ENCODE measurements at places on chromosomes 3 and 15.

GRCh38 chr3:140384028-140384771, 293.7 kb upstream of the TRIM42 start:
- DNase-seq = no peak

- no peak for DNase-seq
Measured at GRCh38 chr3:15952543-15953175, 154.9 kb upstream of the ANKRD28 start.

DNA sequence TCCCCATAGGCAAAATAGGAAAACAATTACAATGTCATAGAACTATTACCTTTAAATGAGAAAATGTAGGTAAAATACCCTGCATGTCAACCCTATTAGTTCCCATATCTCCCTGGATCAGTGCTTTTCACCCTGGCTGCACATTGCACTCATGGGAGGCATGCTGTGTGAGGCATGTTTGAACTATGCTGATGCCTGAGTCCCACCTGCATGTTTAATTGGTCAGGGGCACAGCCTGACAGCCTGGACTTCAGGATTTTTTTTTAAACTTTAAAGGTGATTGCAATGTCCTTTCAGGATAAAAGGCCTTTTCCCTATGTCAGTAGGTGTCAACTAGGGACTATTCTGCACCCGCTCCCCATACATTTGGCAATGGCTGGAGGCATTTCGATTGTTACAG, 136.0 kb upstream of the NR2E3 start:
- DNase-seq = no peak

- no peak for DNase-seq
Measured at GRCh38 chr15:25426896-25427610, 11.8 kb downstream of the UBE3A start.

DNA sequence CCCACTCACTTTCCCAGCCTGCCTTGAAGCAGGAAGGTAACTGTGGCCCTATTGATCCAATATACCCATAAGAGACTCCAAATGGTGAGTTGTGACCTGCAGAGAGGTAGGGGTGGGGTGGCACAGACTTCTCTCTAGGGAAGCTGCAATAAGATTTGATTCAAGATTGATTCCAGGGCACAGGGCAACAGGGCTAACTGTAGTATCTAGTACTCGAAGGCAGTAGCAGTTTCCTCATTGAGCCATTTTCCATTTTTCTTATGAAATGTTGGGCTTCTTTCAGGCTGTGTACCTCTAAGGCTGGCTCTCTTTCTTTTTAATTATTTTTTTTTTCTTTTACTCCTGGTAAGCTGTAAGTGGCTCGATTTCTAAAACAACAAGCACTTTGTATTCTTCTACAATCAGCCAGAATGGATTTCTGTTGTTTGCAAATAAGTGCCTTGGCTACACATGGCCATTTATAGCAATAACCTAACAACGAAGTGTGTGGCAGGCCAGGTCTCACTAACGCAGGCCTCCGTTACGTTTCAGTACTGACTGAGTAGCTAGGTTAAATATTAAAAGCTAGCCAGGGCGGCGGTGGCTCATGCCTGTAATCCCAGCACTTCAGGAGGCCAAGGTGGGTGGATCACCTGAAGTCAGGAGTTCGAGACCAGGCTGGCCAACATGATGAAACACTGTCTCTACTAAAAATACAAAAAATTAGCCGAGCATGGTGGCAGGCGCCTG, 19.3 kb downstream of the CCDC12 start:
- no peak for DNase-seq

DNA sequence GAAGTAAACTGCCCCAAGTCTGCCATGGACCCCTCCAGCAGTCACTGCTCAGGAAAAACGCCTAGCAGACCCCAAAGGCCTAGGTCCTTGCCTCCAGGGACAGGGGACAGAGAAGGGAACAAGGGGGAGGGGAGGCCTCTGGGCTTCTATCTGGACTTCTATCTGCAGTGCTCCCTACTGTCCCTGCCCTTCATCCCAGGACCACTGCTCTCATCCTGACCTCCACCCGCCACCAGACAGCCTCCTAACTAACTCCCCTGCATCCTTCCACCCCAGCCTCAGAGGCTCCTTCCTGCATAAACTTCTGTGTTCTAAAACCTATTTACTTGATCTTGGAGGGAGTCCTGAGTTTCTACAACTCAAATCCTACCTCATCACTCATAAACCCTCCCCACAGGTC, 25.4 kb downstream of the SEMA7A start:
- no peak for DNase-seq

DNA sequence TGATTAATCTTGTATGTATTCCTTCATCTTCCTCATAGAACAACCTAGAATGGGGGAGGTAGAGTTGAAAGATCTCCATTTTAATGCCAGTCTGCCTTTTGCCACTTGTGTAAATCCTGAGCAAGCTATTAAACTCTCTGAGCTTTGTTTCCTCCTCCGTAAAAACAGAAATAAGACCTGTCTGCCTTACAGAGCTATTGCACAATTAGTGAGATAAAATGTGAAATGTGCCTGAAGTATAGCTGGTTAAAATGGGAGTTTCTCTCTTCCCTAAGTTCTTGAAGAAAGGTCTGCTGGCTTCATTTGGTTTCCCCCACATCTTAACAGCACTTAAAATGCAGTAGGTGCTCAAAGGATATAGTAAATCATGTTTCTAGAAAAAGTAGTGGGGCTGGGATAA, 19.0 kb downstream of the ALDH1A2 start:
- no peak for DNase-seq

DNA sequence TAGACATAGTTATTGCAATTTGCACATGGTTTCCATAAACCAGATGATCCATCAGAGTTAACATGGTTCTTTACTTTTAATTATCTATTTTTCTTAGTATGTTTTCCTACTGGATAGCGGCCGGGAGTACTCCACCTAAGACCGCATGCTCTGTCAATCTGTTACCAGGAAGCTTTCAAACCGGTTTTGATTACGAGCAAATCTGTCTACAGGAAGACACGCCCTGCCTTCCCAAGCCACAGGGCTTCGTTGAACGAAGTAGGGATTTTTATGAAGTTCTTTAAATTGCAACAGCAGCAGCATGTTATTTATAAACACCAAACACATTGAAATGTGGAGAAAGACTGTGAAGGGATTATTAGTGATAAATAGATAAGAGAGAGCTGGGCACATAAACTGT, 283.3 kb upstream of the ROBO2 start:
- DNase-seq = no peak

- peak; percentile 17 for DNase-seq
Measured at GRCh38 chr3:139585820-139586219, 46.3 kb upstream of the RBP1 start.

- DNase-seq = no peak
Measured at GRCh38 chr3:184756151-184757021, 44.5 kb upstream of the MAGEF1 start.

- peak; percentile 34 for DNase-seq
Measured at GRCh38 chr3:49422379-49423248, at the start of gene AMT. TSS of gene AMT (minus strand) at chr3:49422473. CDS start at chr3:49422450, 23 bp downstream.

GRCh38 chr3:173796890-173797289, 399.3 kb downstream of the NLGN1 start:
- DNase-seq = no peak

DNA sequence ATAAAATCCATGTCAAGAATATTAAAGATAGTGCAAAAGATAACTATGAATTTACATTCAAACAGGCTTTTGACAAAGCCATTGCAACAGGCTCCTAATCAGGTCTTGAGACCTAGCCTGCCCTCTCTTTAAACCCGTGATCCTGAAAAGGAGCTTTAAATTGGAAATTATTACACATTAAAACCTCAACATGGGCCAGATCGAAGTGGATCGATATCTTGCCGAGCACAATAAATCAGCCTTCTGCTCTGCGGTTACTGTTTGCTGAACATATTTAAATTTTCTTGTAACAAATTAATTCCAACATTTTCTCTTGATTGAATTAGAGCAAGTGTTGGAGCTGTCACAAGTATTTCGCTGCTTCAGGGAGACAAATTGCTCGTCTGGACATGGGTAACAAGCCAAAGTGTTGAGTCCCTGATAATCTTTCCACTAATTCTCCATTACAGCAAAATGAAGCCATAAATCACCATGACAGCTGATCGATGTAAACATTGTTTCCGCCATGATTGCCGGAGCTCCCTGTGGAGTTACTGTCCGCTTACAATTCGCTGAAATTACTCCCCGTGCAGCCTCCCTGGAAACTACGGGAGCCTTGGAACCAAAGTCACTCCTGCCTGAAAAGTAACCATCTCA, 47.6 kb downstream of the SHOX2 start:
- DNase-seq = no peak

DNA sequence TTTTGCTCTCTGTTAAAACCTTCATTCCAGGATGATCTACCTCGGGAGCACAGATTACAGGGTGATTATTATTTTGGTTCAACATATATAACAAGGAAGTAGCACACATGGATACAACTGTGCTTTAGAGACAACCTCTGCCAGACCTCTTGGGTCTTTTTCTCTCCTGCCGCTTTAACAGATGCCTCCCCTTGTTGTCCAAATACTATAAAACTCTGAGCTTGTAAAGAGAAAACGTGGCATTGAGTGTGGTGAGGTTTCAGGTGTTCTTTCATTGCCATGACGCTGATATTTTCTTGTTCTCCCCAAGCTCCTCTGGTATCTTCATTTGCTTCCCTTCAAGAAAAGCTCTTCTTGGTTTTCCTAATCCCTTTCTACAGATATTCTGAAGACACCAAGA, 29.0 kb downstream of the BCL2L10 start:
- DNase-seq = no peak

DNA sequence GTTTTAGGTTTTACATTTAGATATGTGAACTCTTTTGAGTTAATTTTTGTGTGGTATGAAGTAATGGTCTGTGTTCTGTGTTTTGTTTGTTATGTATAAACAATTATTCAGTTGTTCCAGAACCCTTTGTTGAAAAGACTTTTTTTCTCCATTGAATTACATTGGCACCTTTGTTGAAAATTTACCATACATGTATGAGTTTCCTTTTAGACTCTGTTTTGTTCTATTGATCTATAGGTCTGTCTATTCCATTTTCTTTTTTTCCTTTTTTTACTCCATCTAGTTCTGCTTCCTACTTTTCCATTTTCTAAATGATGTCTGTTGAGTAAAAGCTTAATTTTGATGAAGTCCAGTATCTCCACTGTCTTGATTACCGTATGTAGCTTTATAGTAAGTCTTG, 31.4 kb downstream of the ARIH2 start:
- DNase-seq = no peak

DNA sequence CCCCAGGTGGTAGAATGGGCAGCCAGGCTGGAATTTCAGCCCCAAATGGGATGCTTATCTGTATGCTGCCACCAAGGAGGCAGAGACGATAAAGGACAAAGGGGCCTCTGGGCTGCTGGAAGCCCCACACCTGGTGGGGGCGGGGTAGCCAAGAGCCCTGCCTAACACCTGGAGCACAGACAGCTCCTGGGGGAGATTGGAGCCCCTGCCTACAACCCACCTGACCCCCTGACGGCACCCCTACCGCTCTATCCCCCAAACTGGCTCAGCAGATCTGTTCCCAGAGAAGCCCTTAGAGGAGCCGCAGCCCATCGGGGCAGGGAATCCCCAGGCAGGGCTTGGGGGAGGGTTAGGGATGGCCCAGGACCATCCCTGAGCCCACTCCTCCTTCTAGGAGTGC, 15.8 kb upstream of the SEMA3F start:
- no peak for DNase-seq

- DNase-seq = peak; percentile 89
Measured at GRCh38 chr15:32774022-32774421, 56.2 kb downstream of the GREM1 start.

GRCh38 chr15:69474291-69474690, 21.7 kb downstream of the RPLP1 start:
- DNase-seq = no peak

DNA sequence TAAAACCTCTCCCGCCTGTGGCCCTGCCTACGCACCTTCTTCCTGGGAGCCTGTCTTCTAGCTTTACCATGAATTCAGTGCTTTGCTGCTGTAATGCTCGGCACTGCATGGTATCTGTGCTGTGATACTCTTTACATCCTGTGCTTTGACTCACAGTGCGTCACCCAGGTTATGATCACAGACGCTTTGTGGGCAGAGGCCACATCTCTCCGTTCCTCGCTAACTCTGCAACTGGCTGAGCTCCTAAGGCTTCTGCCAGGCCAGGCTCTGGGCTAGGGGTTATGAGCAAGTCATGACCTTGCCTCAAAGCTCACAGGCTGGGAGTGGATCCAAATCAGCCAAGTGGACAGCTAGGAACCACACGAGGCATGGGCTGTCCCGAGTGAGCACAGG, 23.2 kb downstream of the SPTBN5 start:
- DNase-seq = peak; percentile 76

DNA sequence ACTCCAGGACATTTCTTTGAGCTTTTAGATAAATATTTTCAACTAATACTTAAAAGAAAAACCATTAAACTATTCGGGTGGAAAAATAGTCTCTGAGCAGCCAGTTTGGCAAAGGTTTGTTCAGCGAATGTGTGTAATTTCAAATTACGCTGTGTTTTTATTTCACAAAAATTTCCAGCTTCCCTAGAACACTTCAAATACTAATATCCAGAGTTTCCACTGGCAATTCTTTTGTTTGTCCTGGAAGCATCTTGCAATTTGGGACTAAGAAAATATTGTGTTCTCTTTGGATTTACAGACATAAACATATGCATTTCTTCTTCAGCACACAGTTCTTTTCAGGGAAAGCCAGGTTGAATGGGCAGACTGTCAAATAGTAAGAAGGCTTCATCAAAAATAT, 61.9 kb downstream of the MDFIC2 start:
- no peak for DNase-seq

GRCh38 chr3:21729888-21730459, 21.0 kb downstream of the ZNF385D start:
- DNase-seq = peak; percentile 76

DNA sequence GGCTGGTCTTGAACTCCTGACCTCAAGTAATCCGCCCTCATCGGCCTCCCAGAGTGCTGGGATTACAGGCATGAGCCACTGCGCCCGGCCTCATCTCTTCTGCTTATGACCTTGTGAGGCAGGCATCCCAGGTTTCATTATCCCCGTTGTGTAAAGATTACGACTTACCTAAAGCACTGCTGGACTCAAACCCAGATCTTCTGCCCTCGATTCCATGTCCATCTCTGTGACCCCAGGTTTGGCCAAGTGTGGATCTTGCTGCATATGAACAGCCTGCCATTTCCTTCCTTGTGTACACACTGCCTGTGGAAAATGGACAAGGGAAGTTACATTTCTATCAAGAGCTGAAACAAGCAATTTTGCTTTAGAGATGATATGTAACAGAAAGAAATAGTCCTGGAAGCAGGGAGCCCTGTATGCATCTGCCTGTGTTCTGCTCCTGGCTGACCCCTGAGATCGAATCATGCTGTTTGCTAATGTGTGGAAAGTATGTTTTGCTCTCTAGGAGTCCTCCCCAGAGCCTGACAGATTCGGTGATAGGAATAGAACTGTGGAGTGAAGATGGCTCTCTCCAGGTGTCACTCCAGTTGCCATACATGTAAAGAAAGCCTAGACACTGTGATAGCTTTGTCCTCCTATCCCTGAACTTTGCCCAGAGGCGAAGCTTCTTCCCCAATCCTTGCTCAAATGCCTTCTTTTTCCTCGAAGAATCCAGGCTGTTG, 11.8 kb upstream of the LIPC start:
- no peak for DNase-seq

DNA sequence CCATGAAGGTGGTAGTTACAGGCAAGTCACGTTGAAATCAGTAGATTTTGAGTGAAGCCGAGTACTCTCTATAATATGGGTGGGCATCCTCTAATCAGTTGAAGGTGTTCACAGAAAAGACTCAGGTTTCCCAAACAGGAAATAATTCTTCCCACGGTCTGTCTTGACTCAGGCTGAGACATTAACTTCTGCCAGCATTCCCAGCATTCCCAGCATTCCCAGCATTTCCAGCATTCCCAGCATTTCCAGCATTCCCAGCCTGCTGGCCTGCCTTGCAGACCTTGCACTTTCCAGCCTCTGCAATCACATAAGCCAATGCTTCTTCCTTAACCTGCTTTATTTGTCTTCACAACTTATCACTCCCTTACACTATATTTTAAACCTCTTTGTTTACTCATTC, 542.3 kb upstream of the ROBO2 start:
- DNase-seq = no peak

All from astrocyte of the spinal cord (primary cell).